ENCODE measurements at places on chromosomes 6 and 20.

GRCh38 chr20:14488212-14488611, 150.8 kb upstream of the FLRT3 start:
- DNase-seq: no peak

DNA sequence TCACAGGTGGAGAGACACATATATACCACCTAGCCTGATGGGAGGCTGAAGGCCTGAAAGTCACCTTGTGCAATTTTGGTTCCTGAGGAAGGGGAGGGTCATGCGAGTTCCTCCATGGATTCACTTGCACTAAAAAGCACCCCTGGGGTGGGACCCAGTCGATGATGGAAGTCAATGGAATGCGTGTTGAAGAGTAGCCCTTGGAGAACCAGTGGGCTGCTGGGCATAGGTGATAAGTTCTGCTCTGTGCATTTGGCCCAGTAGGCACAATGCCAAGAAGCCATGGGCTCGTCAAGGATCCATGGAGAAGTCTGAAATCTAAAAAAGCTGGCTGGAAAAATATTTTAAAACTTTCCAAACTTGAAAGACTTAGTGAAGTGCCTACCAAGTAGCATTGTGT, 18.9 kb upstream of the SCRT2 start:
- no peak for DNase-seq

DNA sequence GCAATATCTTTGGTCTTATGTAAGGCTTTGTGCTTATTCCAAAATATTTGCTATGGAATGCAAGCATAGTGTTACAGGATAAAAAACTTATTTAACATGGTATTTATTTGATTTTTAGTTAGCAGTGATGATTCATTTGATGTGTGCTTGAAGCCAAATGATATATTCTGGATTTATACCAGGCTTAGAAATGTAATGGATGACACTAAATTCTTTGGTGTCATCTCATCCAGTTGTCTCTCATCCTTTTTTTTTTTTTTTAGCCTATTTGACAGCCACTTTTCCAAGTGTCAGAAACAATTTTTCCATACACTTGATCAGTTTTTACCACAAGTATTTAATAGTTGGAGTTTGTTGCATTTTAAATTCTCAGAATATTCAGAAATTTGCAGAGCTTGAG, 515.3 kb downstream of the CDKAL1 start:
- no peak for DNase-seq

DNA sequence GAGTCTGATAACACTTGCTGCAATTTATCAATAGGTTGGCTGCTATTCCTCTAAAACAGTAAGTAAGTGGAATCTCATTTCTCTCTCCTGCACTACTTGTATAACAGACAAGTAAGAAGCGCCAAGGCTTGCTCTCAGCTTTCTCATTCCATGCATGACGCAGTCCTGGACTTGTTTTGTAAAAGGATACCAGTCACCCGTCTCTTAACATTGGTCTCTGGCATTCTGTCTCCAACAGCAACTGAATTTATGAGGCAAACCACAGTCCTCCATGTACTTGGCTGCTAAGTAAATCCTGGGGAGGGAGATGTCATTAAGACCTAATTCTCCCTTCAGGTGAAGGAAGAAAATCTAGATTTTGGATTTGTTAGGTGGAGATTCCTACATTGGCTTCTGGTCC, 115.4 kb downstream of the OPN5 start:
- no peak for DNase-seq

GRCh38 chr20:52294106-52294628, 102.6 kb upstream of the ZFP64 start:
- no peak for DNase-seq
